Ammon's horn (tissue), 1 donor: ENCODE measurements at places on chromosomes 7 and 10.

DNA sequence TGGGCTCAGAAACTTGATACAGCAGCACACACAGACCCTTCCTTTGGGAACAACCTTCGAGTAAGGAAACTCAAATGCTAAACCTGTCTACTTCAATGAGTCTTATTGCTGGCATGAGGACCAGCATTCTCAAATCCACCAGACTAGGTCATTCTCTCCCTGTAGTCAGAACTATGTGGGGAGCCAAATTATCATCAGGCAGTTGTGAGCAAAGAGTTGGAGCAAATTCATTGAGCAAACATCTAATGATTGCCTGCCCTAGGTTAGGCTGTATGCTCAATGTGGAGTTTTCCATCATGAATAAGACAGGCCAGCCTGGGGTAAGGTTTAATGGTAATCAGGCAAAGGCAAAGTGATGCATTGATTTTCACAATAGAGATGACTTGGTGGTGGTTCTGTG, 3.6 kb downstream of the EPDR1 start:
- DNase-seq = no peak

DNA sequence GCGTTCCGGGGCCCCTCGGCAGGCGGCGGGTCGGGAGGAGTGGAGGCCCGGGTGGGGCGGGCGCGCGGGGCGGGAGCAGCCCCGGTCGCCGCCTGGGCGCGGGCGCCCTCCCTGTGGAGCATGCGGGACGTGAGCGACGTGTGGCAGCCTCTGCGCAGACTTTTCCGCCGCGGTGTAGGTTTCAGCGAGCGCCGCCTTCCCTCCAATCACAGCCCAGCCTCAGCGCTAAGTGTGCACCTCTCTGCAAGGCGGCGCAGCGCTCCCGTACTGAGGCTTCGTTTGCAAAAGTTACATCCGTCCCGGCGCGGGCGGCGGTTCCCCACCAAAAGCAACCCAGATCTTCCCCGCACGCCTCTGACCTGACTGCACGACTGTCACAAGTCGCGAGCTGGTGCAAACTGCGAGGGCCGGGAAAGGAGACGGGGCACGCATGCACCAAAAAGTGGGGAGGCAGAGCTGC, 1.2 kb upstream of the PFKFB3 start:
- peak; percentile 84 for DNase-seq

GRCh38 chr7:46682836-46683624, 762.0 kb upstream of the IGFBP3 start:
- DNase-seq = no peak

- peak; percentile 40 for DNase-seq
These were observed 64.2 kb downstream of the PHYHIPL start for GRCh38 chr10:59240582-59241183.

DNA sequence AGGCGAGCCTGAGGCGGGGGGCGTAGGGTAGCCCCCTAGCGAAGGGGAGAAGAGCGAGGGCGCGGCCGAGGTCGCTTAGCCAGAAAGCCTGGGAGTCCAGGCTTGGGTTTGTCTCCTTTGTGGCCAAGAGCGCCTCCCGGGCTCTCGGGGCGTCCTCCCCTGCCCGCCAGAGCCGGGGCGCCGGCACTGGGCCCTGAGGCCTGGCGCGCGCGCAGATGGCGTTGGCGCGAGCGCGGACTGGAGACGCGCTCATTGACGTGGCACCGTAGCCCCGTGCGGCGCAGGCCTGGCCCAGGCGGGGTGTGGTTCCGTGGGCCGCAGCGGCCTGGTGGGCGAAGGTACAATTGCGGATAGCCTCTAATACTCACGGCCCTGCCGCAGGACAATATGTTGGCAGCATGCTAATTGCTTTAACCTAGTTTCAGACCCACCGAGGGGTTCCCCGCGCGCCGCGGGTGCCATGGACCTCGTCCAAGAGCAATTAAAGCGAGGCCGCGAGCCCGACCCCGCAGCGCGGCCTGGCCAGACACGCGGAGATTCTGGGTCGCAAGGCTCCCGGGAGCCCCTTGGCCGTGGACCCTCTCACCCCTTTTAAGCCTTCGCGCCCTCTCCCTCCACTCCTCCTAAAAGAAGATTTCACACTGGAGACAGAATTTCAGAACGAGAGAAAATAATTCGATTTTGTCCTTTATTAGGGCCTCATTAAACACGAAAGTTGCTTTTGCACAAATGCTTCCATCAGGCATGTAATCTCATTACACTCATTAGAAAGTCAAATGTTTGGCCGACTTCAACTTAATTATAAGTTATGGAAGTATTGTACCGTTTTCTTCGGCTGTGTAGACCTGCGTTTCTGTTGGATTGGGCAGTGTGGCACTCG, 3.1 kb downstream of the PTF1A start:
- no peak for DNase-seq

DNA sequence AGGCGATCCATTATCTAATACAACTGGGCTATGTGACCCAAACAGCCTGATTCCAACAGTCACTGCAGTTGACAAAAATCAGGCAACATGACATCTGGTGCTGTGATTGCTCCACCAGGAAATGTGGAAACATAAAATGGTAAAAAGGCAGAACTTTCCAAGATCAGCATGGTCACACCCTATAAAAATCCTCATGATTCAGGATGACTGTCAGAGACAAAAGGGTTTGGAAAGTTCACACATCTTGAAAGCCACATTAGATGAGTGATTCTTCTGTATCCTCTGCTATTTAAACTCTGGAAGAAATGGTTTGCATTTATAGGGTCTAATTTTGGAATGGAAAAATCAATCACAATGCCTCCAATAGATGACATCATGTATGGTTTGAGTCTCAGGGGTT, 662.6 kb upstream of the IGFBP3 start:
- no peak for DNase-seq

- no peak for DNase-seq
These were observed 124.2 kb downstream of the PLPP4 start for GRCh38 chr10:120580918-120581895.

DNA sequence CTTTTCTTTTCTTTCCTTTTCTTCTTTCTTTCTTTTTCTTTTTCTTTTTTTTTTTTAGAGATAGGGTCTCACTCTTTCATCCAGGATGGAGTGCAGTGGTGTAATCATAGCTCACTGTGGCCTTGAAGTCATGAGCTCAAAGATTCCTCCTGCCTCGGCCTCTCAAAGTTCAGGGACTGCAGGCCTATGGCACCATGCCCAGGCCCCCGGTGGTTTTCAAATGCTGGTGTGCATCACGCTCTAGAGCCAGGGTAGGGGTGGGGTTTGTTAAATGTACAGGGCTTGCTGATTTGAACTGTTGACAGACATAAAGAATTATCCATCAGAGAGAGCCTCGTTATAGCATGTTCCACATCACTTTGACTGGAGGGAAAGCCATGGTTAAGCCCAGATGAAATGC, 5.8 kb downstream of the MINDY4 start:
- no peak for DNase-seq

GRCh38 chr7:134502463-134503371, 24.6 kb upstream of the AKR1B10 start:
- DNase-seq = peak; percentile 43

DNA sequence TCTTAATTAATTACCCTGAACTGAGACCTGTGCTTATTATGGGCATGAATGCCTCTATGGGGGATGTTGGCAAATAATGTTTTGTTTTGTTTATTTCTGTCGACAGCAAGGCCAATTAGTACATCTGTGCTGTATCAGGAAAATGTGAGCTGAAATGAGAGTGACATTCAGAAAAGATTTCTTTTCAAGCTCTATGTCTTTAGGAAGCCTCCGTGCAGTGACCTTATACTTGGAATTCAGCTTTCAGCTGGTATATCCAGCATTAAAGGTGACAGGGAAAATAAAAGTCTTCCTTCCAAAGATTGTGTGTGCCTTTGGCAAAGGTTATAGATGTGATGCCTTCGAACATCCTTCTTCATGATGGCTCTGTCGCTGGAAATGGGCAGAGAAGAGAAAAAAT, 1061.1 kb downstream of the SORCS3 start:
- DNase-seq = no peak

- DNase-seq = no peak
These were observed 19.2 kb upstream of the ZNF32 start for GRCh38 chr10:43667761-43668386.

DNA sequence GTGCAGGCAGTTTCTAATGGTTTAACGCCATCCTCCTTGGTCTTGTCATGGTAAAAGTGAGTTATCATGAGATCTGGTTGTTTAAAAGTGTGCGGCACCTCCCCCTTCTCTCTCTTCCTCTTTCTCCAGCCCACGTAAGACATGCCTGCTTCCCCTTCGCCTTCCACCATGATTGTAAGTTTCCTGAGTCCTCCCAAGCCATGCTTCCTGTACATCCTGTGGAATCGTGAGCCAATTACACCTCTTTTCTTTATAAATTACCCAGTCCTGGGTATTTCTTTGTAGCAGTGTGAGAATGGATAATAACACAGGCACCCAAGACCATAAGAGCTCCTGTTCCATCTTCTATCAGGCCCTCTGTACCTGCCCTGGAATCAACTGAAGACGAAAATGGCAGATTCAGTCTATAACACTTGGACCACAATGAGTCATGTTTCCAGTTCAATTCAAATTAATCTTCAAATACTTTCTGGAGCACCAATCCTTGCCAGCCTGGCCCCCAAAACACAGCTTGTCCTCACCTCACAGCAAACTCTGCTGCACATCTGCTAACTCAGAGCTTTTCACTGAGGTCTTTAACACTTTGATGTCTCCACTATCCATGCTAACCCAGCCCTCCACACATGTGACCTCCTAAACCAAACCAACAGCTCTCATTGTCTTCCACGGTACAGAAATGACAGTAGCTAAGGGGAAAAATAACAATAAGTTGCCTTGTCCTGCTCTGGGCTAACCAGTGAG, 73.2 kb downstream of the SFMBT2 start:
- DNase-seq = peak; percentile 52

- no peak for DNase-seq
These were observed 33.9 kb upstream of the HMX3 start for GRCh38 chr10:123101872-123102271.

DNA sequence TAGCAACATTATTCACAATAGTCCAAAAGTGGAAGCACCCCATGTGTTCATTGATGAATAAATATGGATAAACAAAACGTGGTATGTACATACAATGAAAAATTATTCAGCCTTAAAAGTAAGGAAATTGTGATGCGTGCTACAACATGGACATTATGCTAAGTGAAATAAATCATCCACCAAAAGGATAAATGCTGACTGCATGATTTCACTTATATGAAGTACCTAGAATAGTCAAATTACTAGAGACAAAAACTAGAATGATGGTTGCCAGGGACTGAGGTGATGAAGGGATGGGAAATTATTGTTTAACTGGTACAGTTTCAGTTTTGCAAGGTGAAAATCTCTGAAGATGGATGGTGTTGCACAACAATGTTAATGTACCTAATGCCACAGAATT, 56.6 kb downstream of the THSD7A start:
- DNase-seq = no peak

GRCh38 chr7:6266699-6267098, 5.7 kb downstream of the CYTH3 start:
- no peak for DNase-seq

DNA sequence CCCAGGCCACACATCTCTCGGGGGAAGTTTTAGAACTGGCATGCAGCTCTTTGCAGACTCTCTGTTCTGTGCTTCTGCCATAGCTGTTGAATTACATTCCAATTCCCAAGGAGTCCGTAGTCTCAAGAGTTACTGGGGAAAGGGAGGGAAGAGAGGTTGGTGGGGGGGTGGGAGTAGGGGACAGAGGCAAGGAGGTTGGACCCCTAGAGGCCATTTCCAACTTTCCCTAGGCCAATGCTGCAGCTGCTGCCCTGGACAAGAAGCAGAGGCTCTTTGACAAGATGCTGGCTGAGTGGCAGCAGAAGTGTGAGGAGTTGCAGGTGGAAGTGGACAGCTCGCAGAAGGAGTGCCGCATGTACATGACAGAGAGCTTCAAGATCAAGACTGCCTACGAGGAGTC, 23.8 kb downstream of the MYH16 start:
- no peak for DNase-seq

GRCh38 chr7:142006577-142006976, 10.9 kb downstream of the MGAM start:
- DNase-seq = no peak

DNA sequence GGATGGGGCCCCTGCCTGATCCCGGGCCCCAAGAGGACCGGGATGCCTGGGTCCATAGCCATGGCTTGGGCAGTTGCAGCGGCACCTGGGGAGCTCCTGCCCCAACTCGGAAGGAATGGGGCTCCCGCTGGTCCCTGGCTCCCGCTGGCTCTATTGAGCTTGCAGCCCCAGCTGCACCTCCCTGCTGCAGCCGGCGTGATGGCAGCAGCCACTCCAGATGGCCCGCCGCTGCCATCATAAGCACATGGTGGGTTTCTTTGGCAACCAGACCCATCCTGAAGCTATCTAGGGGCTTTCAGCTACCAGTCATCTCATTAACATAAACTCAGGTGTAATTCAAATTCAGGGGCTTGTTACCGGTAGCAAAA, 11.1 kb upstream of the DNMBP start:
- DNase-seq = no peak

DNA sequence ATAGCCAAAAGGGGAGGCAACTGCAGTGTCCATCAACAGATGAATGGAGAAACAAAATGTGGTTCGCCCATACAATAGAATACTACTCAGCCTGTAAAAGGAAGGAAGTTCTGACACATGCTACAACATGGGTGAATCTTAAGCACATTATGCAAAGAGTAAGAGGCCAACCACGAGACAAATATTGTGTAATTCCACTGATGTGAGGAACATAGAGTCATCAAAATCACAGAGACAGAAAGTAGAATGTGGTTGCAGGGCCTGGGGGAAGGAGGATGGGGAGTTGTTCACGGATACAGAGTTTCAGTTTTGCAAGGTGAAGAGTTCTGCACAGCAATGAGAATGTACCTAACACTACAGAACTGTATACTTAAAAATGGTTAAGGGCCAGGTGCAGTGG, 13.7 kb upstream of the C10orf71 start:
- no peak for DNase-seq

GRCh38 chr7:102432442-102433218, 745 bp upstream of the ORAI2 start:
- no peak for DNase-seq

DNA sequence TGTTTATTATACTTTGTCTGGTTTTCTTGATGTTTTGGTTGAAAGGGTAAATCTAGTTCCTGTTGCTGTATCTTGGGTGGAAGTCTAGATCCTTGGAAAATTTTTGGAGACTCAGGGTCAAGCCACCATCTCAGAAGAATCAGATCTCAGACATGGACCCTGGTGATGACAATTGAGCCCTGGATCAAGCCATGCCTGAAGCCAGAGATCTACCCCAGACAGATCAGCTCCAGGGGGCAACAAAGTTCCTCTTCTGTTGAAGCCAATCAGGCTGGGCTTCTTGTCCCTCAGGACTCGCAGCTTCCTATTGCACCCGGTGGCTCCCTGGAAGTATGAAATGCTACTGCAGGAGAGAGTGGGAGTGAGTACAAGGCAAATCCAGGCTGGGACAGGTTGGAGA, 106.9 kb downstream of the UNCX start:
- DNase-seq = no peak

DNA sequence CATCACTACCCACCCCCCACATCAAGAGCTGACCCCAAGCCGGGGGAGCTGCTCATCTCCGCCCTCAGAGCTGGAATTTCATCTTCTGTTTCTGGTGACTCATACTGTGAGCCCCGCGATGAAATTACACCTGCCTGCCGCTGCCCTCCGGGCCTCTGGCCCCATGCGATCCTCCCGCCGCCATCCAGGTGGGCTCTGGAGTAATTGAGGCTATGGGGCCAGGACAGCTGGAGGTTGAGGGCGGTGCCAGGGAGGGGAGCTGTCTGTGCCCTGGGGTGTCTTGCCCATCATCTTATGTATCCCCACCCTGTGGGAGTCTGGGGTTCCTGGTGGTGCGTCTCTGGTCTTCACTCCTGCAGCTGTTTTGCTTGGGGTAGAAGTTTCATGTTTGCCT, 9.0 kb downstream of the GTF2IRD1 start:
- no peak for DNase-seq
